Kidney capillary endothelial cell (primary cell): ENCODE measurements at places on chromosomes 5 and 9.

GRCh38 chr5:102921341-102922044, 166.4 kb downstream of the PAM start:
- no peak for DNase-seq

DNA sequence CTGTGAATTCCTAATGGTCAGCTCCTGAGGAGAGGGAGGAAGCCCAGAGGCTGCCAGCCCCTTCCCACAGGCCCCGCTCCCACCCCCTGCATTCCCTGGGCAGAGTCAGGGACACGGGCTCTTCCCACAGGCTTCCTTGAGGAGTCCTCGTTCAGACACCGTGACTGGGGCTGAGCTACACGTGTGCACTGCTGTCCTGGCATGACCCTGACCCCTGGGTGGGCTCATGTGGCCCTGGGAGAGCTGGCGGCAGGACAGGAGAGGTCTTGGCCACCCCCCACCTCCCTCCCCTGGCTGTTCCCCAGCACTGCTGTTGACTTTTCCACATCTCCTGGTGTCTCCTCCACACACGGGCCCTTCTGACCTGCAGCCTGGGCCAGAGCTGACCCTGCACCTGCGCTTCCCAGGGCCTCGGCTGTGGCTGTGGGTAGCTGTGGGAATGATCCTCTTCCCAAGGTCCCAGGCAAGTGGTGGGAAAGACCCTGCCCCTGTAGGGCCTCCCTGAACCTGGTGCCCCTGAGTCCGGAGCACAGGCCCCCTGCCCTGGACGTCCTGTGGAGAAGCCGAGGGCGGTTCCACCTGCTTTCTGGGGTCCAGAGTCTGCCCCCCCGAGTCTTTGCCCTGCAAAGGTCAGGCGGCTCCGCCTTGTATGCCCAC, 56.5 kb upstream of the NKD2 start:
- no peak for DNase-seq

DNA sequence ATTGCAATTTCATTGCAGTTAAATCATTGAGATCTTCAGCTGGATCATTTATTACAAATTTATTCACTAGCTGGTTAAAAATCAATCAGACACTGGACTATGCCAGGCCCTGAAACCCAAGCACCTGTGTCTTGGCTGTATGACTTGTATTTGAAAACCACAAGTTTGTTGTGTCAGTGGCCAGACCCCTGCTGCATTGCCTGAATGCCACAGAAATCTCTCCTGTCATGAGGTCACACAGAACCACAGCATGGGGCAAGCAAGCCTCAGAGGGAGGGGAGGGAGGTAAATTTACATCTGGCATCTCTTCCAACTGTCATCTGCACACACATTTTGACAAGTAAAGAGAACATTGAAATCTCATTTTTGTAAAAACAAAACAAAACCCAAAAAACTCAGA, 90.0 kb downstream of the ARRDC3 start:
- DNase-seq = no peak

DNA sequence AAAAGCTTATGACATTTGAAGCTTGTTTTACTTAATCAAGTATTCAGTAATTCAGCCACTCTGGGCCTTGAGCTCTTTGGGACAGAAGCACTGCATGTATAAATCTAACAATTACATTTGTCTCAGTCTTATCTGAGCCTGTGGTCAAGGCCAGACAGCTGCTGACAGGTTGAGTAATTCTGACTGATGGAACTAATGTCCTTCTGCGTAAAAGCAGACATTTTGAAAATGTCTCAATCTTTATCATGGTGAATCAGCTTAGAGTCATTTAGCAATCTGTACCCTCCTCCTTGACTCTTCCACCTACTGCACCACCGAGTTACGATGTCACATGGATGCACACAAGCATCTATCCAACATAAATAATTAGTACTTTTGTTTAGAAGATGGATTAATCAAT, 400.0 kb downstream of the ARRDC3 start:
- DNase-seq = no peak

DNA sequence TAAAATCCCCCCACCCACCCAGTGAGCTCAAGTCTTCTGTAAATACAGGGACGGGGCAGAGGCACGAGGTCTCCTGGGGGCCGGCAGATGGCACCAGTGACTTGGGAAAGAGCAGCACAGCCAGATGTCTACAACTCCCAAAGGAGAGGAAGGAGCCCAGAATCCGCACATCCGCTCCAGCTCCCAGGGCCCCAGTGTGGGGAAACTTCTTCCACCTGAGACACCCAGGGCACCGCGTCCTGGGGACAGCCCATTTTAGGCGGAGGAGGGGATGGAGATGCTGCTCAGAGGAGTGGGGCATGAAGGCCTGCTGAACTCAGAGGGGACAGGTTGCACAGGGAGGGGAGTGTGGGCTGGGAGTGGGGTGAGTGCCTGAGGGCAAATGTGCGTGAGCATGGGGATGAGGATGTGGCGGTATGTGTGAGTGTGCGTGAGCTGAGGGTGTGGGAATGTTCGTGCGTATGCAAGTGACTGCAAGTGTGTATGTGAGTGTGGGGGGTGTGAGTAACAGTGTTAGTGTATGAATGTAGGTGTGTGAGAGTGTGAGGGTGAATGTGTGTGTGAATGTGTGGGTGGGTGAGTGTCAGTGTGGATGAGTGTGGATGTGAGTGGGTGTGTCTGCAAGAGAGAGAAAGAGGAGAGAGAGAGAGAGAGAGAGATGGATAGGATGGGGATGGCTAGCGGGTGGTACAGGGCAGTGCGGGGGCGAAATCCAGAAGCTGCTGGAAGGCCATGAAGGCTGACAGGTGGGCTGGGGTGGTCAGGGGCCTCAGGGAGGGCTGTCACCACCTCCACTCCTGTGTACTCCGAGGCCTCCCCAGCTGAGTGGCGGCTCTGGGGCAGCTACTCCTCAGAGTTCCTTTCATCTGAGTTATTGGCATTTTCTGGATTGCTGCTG, 63.5 kb downstream of the DUSP1 start:
- DNase-seq = peak; percentile 64

DNA sequence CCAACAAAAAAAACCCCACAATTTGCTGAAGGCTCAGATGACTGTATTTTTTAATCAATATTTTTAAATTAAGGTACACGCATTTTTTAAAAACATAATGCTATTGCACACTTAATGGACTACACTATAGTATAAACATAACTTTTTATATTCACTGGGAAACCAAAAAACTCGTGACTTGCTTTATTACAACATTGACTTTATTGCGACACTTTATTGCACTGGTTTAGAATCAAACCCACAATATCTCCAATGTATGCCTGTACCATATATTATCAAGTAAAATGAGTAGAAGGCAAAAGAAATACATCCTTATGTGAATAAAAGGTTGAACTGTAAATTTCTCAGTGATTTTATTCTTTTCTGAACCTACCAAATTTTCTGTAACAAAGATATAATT, 53.7 kb downstream of the RICTOR start:
- no peak for DNase-seq

DNA sequence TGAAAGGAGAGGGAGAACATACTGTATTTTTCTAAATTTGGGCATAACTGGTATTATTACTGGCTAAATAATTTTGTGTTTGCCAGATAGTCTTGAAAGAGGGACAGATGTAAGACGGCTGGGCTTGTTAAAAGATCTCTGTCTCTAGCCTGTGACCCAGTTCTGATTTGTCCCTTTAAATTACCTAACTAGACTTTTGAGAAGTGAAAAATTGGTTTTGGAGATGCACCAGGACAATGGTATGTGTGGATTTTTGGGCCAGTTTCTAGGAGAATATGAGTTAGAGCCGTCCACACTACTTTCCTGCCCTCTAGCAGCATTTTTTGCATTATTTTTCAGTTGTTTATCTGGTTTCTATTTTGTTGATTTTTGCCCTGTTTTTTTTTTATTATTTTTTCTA, 33.5 kb downstream of the LNPEP start:
- no peak for DNase-seq

GRCh38 chr9:69674716-69675438, 2.7 kb upstream of the APBA1 start:
- peak; percentile 93 for DNase-seq

DNA sequence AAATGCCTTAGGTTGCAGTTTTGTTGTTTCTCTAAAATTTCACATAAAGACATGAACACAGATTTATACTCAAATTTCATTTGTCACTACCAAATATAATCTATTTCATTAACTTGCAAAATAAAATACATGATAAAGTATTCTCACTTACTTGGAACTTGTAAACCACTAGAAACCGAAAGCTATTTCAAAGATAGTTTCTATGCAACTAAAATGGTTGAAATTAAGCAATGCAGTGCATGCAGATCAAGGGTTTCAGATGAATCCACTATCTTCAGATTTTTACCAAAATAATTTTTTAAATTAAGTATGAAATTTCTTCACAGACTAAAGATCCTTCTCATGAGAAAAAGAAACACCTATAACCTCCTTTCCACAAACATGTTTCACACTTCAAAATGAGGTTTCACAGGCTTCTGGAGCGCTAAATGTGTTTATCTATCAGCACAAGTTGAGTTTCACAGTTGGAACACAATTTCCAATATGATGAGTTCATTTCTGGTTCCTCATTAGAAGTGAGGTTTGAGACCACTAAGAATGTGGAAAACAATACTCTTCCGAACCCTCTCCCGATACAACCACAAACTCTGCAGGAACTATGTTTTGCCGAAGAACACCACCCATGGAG, 63.9 kb downstream of the EPB41L4A start:
- DNase-seq = no peak

DNA sequence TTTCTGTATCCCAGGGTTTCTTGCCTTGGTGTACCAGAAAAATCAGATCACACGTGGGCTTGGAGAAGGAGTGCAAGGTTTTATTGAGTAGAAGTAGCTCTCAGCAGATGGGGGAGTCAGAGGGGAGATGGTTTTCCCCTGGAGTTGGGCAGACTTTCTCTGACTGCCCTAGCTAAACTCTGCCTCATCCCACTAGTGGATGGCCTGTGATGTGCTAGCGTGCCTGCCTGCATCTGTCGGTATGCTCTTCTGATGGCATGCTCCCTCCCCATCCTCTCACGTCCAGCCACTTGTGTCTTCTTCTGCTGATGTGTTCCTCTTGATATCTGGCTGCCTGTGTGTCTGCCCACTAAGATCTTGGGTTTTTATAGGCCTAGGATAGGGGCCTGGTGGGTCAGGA, 616.1 kb upstream of the RGMB start:
- DNase-seq = no peak

GRCh38 chr9:133769511-133770075, 31.4 kb upstream of the SARDH start:
- DNase-seq = no peak

- DNase-seq = no peak
Measured at GRCh38 chr9:110357505-110357904, 19.8 kb upstream of the TXNDC8 start.

- DNase-seq = no peak
Measured at GRCh38 chr5:14218897-14219573, 75.9 kb downstream of the TRIO start.

DNA sequence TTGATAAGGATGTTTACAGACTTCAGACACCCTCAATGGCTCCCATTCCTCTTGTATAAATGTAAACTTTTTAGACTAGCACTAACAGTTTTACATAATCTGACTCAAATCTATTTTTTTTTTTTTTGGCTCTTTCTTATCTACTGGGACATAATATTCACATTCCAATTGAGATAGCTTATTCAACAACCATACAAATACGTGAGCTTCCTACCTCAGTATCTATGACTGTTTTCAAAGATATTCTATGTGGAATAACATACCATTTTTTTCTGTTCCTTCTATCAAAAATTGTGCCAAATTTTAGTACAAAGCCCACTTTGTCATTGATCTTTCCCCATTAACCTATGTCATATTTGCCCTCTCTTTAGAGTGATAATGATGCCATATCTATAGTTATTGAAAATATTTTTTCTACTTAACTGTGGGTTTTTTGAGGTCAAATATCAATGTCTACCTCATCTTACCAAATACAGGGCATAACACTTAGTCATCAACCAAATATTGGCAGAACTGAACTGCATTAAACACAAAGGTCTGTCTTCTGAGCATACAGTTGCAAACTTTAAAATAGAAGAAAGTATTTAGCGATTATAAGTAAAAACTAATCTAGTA, 482.6 kb downstream of the PTPRD start:
- no peak for DNase-seq

GRCh38 chr9:87891754-87892153, 9.1 kb downstream of the SPATA31E1 start:
- DNase-seq = no peak

GRCh38 chr5:27727254-27727653, 688.9 kb upstream of the CDH9 start:
- DNase-seq = no peak

- peak; percentile 3 for DNase-seq
Measured at GRCh38 chr9:112921549-112921948, 30.9 kb upstream of the SLC46A2 start.

DNA sequence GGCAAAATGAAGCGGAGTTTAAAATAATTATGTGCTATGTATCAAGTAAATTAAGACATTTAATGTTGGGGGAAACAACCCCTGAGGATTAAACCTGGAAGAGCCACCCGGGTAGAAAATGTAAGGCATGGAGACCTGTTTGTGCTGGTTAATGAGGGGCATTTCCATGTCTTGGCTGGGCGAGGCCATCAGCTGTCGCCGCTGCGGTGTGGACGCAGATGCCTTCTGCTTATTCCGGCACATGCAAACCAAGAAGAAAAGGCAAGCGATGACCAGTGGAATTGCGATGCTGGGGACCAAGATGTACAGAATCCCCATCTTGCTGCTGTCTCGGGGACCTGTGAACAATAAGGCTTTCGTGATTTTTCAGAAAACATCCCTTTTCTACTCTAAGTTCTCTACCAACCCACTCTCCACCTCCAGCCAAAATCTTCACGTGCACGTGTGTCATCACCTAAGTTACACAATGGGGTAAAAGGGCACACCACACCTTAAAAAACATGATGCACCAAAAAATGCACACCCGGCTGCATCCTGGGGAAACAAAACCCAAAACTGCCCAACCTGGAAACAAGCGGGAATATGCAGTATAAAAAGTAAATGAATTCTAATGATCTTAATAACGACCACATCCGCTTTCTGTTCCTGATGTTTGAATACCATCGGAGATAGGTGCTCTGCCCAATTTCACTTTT, 223.5 kb downstream of the ROR2 start:
- DNase-seq = no peak

- DNase-seq = no peak
Measured at GRCh38 chr9:112093147-112093869, 81.8 kb downstream of the SUSD1 start.

DNA sequence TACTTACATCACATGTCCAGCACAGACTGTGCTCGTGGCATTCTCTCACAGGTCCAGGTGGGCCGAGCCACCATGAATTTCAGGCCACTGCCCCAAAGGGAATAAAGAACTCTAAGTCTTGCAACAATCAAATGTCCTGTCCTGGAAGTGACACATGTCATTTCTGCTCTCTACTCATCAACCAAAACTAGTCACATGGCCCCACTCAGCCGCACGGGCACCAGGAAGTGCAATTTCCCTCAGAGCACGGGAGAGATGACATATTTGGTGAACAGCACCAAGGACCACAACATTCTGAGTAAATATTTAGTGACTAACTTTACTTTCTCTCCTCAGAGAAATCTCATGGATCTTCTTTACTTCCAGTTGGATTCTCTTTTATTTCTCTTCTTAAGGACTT, 131.1 kb upstream of the TUT7 start:
- DNase-seq = peak; percentile 35

DNA sequence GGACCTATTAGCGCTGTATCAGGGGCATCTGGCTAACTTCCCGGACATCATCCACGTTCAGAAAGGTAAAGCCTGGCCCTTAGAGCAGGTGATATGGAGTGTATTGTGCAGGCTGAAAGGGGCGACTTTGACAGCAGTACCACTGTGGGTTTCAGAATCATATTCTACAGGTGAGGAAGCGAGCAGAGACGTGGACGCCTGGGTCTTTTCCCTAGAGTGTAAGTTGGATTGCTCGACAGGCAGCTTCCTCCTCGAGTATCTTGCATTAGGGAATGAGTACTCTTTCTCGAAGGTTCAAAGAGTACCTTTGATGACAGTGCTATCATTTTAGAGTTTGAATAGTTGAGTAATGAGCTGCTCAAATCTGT, 1.9 kb downstream of the SNX18 start:
- DNase-seq = no peak
